ENCODE measurements at places on chromosomes 2 and 18.

- DNase-seq = no peak
Measured at GRCh38 chr2:113190871-113191270, 17.1 kb downstream of the PSD4 start.

GRCh38 chr2:203661279-203661908, 45.0 kb upstream of the CD28 start:
- no peak for DNase-seq

DNA sequence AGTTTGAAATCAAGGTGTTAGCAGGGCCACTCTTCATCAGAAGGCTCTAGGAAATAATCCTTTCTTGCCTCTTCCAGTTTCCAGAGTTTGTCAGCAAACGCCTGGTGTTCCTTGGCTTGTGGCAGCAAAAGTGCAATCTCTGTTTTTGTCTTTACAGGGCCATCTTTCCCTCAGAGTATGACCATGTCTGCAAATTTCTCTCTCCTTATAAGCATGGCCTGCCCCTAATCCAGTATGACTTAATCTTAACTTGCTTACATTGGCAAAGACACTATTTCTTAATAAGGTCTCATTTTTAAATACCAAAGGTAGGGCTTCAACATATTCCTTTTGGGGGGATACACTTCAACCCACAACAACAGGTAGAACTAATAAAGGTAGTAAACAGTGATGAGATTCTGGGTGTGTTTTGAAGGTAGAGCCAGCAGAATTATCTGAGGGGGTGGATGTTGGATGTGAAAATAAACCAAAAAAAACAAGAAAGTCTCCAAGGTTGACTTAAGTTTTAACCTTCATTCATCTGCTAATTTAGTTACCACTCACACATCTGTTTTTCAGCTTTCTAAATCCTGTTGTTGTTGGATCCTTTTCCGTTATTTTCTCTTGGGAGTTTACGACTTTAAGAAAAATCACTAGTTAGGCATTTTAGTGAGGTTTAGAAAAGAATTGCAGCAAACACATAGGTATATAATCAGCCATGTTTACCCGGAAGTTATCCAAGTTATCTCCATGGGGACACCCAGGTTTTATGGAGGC, 234.4 kb upstream of the FIGN start:
- DNase-seq = no peak

GRCh38 chr18:22800551-22800951, 132.6 kb upstream of the RBBP8 start:
- no peak for DNase-seq

DNA sequence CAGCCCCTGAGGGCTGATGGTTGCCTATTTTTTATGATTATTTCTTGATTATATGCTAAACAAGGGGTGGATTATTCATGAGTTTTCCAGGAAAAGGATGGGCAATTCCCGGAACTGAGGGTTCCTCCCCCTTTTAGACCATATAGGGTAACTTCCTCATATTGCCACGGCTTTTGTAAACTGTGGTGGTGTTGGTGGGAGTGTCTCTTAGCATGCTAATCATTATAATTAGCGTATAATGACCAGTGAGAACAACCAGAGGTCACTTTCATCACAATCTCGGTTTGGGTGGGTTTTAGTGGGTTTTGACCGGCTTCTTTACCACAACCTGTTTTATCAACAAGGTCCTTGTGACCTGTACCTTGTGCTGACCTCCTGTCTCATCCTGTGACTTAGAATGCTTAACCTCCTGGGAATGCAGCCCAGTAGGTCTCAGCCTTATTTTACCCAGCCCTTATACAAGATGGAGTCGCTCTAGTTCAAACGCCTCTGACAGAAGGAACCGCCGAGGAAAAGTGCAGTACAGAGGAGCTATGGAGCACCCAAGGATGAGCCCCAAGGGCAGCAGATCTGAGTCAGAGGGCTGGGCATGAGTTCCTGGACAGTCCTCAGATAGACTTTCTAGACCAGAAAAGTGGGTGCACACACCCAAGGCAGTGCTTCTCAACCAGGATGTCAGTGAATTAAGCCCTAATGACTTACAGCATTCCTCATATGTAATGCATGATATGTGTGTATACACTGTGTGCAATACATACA, 37.1 kb upstream of the ASAP2 start:
- DNase-seq = peak; percentile 42

DNA sequence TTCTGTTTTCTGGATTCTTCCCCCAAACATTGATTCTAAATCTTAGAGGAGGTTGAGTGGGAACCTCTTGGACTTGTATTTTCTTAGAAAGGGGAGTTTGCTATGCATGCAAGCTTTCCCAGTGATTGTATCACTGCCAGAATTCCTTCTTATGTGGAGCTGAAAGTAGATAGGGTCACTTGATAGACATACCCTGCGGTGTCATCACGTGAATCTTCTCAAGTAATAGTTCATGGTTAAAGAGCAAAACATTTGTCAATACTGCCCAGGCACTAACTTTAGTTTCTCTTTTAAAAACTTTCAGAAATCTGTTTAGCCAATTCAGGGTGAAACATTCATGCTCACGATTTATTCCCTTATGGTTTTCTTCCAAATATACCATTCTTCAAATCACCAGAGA, 6.4 kb downstream of the PMAIP1 start:
- DNase-seq = no peak

DNA sequence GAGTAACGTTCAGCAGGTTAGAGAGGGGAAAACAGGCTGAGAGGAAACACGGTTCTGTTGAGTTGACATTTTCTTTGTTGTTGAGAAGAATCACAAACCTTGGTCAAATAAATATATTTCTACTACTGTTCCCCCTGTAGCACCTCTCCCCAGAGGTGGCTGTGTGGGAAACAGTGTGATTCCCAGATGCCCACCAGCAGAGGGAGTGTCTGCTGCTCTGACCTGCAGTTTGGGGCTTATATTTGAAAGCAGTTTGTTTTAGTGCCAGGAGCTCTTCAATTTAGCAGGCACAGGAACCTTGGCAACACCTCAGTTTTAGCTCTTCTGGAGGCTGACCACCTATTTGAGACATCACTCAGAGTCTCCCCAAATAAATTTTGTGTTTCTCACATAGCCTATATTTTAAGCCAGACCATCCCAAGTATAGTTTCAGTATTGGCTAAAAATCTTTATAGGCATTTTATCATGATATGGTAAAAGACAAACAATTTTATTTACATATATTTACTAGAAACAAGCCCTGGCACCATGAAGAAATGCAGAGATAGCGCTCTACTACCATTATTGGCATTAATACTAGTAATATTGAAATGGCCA, 75.7 kb downstream of the PIK3C3 start:
- no peak for DNase-seq

GRCh38 chr18:8996771-8997432, 105.6 kb upstream of the NDUFV2 start:
- no peak for DNase-seq

DNA sequence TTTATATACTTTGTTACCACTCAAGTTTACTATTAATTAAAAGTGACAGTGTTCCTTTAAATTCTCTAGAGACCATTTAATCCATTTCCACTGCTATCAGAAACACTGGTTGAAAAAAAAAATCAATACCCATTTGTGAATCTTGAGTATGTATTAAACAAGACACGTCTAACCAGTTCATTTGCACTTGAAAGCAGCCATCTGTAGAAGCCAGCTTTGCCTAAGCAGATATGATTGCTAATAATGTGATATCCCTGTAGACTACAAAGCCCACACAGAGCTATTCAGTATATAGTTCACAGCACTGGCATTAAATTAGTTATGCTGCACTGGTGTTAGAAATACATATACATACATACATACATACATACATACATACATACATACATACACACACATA, 111.8 kb upstream of the SP3 start:
- no peak for DNase-seq

DNA sequence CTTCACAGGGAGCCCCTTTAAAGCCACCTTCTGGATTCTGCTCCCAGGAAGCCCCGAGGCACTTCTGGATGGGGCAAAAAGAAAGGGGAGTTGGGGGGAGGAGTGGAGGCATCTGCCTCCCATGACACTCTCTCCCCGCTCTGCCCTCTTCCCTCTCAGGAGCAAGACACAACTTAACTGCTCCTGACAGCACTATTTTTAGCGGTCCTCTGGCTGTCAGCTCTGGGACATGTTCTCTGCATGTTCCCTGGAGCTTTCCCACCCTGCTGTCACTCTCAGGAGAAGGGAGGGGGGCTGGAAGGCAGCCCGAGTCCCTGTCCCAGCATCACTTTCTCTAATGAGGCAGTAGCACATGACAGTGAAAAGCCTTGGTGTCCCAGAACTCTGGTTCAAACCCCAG, 32.3 kb downstream of the PLB1 start:
- no peak for DNase-seq

DNA sequence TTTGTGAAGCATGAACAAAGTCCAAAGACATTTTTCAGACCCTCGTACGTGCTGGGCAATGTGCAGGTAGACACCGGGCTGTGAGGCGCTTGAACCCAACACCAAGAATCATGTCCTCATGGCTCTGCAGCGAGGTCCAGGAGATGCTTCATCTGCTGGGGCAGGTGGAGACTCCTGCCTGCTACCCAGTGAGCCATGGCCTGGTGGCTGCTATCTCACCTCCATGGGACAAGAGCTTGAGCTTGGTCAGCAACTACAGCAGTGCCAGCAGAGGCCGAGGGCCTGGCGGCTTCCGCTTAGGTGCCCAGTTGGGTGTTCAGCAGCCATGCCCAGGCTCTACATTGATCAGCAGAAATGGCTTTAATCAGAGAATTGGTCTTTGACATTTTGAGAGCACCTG, 281.0 kb upstream of the HS6ST1 start:
- no peak for DNase-seq

- no peak for DNase-seq
Measured at GRCh38 chr2:3635171-3635974, 22.6 kb upstream of the ALLC start.

DNA sequence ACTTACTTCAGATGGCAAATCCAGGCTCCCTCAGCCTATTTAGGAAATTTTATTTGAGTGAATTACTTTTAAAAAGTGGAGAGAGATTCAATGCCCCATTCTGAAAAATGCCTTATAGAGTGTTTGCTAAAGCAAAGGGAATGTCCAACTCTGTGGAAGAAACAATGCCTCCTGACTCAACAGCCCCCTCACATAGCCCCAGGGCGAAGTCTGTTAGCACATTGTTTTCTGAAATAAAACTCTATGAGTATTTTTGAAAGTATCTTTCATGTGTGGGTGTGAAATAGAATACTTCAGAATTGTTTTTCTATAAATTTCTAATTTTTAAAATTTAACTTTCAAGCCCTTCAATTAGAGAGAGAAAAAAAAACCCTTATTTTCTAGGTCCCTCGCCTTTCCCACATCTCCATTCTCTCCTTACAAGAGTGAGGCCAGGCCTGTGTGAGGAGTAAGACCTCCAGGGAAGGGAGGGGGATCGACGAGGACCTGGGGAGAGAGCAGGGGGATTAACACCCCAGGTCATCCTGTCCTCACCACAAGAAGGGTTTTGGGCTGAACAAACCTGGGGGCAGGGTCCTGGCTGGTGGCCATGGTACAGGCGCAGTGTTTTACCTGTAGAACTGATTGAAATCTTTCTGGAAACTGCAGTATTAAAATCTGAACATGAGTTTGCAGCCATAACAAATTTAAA, 141.4 kb downstream of the SNTG2 start:
- DNase-seq = no peak

GRCh38 chr2:128752691-128753263, 434.1 kb upstream of the HS6ST1 start:
- DNase-seq = no peak

GRCh38 chr2:46014911-46015654, 282.1 kb upstream of the EPAS1 start:
- no peak for DNase-seq

DNA sequence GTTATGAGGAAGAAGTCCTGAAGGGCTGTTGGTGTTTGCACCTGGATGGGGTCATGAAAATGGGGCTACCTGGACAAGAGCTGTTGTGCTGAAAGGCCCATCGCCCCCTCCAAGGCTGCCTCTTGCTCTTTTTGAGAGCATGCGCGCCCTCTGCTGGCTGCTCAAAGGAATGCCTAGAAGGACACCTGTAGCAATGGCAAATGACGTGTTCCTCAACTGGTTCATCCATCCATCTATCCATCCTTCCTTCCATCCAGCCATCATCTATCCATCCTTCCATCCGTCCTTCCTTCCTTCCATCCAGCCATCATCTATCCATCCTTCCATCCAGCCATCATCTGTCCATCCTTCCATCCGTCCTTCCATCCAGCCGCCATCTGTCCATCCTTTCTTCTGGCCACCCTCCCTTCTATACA, 17.2 kb upstream of the RPL31 start:
- DNase-seq = peak; percentile 77
